ENCODE measurements at places on chromosomes 5 and 9. TPM values are rescaled to one million over a fixed set of nuclear protein-coding genes. Genes with fewer than 3 reads are reported as not detected.

Gene ACOT12
- total RNA-seq = not detected

Gene C9orf43
- total RNA-seq = 0.66 TPM

Gene AGXT2
- total RNA-seq = not detected

Gene SLC46A2
- not detected for total RNA-seq
